ENCODE measurements at places on chromosomes 2 and 18. TPM values are rescaled to one million over a fixed set of nuclear protein-coding genes. Genes with fewer than 3 reads are reported as not detected.

Gene NT5DC4
- not detected for total RNA-seq

- no peak for DNase-seq
Measured at GRCh38 chr18:30727849-30728248, 314.7 kb downstream of the DSC3 start.

- DNase-seq: no peak
Measured at GRCh38 chr2:121947674-121948073, 192.2 kb downstream of the TSN start.

GRCh38 chr2:203395858-203396257 is 67.7 kb downstream of the ABI2 start:
- no peak for DNase-seq

DNA sequence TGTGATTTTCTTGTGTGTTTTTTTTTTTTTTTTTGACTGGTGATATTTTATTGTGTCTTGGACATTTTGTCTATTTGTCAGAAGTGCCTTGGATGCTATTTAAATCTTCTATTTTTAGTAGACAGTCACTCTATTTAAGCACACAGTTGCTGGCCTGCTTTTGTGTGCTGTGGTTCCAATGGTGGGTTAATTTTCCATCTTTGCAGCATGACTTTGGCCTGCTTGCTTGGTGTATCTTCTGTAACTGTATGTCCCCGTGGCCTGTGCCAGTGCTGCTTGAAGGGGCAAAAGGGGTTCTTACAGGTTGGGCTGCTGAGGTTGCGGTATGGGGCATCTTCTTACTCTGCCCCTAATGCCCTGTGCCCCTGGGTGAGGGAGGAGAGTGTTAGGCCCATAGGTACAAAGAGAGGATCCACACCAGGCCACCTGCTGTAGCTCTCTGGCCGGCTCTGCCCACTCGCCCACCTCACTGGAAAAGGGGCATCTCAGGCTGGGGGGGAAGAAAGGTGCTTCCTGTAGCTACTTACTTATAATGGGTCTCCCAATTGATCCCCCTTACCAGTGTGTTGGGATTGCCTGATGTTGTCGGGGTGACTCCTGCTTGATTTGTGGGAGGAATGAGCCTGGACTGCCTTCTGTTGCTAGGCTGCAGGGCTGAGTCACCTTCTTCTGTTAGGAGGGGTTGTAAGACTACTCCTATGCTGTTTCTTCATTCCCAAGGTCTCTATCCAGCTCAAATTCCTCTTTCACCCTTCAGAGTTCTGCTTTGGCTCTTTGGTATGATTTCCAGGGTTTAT is 490.0 kb upstream of the HS6ST1 start:
- peak; percentile 21 for DNase-seq

GRCh38 chr2:231985823-231986261 is 24.3 kb downstream of the DIS3L2 start:
- DNase-seq: no peak

- peak; percentile 64 for DNase-seq
Measured at GRCh38 chr2:18896125-18896764, 306.9 kb upstream of the NT5C1B start.

Gene TBC1D8
- 167 TPM for total RNA-seq

DNA sequence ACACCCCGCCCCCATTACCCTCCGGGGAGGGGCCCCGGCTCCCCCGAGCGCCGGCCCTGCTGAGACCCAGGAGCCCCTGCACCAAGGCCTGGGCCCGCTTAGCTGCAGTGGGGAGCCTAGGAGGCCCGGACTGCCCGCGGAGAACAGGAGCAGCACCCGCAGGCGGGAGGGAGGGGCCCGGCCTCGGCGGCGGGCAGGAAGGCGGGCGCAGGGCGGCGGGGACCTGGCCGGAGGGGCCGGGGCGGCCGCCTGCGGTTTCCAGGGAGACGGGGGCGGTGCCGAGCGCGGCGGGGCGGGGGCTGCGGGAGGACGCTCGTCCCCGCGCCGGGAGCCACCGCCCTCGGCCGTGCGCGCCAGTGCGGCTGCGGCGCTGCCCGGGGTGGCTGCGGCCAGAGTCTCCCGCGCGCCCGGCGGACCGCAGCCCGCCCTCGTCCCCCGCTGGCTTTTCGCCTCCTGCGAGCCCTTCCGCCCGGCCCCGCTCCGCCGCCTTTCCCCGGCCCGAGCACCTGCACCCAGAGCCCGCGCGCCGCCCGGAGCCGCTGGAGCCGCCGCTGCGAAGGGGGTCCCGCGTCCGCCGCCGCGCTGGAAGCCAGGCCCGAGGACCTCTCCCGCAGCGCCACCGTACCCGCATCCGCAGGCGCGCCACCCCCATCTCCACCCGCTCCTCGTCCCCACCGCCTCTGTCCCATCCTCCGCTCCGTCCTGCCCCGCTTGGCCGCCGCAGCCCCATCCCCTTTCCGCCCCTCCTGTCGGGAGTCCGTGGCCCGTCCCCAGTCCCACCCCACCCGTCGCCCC is 17.2 kb downstream of the GPC1 start:
- DNase-seq: peak; percentile 81

DNA sequence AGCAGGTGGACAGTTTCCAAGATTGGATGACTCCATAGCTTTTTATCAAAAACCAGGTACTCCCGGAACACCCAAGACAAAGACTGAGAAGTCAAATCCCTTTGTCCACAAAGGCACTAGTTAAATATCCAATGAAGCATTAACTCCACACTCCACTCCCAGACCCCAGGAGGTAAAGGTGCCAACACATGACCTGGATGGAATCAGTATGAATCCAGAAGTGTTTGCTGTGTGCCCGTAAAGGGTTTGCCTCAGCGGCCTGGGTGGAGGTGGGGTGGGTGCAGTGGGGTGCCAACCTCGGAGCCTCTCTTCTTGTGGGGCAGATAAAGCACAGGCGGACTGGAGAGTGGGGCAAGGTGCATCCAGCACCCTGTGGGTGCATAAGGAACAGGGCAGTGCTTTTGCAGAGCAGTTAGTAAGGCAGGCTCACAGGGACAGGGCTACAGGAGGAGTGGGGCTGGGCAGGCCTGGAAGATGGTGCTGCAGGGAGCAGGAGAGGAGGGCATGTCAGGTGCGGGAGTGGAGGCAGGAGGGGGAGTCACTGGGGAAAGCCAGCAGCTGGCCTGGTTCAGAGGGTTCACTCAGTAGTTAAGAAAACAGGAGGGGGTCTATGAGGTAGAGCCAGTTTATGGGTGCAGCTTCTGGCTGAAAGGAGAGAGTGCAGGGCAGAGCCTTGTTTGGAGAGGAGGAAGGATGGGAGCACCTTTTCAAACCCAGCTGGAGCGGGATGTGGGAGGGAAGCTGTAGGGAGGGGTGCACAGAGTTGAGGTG is 208.4 kb upstream of the SMAD2 start:
- peak; percentile 59 for DNase-seq

DNA sequence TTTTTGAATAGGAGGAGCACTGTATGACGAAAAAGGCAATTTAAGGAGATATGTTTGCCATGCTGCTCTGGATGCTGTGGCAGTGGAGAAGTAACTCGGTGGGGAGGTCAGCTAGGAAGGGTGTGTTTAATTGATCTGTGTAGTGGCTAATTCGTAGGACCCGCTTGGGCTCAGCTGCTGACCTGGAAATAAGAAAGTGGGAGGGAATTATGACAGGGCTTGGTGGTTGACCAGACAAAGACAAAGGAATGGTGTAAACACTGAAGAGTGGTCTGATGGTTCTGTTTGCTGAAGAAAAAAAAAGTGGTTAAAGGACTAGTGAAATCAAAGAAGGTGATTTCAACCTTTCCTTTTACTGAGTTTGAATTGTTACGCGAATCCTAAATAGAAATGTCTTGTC is 146.0 kb downstream of the MAP4K4 start:
- DNase-seq: no peak
